ENCODE measurements at places on chromosomes 13 and 19.

- no peak for DNase-seq
These were observed 41.9 kb downstream of the GPC6 start for GRCh38 chr13:93268327-93269028.

- no peak for DNase-seq
These were observed 665 bp downstream of the ZNF497 start for GRCh38 chr19:58361900-58362271.

GRCh38 chr13:77299587-77299986 lies 27.3 kb downstream of the MYCBP2 start:
- no peak for DNase-seq

- no peak for DNase-seq
These were observed 1297.4 kb upstream of the MIR17HG start for GRCh38 chr13:90049989-90050671.

- no peak for DNase-seq
These were observed 485.4 kb downstream of the KLF5 start for GRCh38 chr13:73544175-73544574.

- DNase-seq: no peak
These were observed 8.8 kb downstream of the PAF1 start for GRCh38 chr19:39381910-39382611.

DNA sequence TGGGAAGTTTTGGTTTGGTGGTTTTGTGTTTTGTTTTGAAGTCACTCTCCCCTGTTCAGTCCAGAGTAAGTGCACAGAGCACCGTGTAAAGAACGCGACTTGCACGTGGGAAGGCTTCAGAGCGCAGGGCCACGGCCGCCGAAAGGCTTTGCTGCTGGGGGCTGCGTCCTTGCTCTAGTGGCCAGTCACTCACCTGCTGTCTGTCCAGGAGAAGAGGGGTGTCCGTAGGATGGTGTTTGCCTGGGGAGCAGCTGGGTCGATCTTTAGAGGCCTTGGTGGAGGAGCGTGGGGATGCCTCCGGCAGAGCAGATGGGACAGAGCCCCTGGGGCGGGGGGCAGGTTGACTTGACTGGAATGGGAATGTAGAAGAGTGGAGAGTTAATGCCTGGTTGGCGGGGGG lies 116.6 kb upstream of the MCF2L start:
- no peak for DNase-seq

- DNase-seq: no peak
These were observed 3.1 kb downstream of the SLC17A7 start for GRCh38 chr19:49438261-49438660.

DNA sequence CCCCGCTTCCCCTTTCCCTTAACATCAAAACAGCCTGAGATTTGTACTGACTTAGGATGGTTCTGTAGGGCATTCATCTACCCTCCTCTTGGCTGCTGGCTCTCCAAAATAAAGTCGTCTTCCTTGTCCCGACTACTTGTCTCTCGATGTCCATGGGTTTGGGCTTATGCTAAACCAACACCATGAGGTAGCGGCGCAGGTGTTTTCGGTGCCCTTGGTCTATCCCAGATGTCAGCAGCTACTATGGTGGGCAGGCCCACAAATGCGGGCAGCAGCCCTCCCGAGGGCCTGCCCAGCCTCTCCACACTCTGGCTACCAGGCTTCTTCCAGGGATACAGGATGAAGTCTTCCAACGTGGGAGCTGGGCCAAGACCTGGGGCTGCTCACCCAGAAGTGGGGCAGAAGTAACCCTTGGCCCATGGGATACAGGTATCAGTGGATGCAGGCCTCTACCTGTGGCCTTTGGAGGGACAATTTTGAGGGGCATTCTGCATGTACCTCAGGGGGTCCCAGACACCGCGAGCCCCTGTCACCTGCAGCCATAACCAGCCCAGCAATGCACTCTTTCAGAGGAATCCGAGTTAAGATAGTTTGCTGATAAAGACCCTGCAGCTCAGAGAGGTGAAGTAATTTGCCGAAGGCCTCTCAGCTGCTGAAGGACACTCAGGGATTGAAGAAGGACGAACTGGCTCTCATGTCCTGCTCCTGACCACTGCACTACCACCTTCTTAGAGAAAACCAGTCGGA lies 47.8 kb upstream of the VSTM2B start:
- DNase-seq: no peak

- DNase-seq: no peak
These were observed 75.3 kb upstream of the SCEL start for GRCh38 chr13:77460195-77460594.

DNA sequence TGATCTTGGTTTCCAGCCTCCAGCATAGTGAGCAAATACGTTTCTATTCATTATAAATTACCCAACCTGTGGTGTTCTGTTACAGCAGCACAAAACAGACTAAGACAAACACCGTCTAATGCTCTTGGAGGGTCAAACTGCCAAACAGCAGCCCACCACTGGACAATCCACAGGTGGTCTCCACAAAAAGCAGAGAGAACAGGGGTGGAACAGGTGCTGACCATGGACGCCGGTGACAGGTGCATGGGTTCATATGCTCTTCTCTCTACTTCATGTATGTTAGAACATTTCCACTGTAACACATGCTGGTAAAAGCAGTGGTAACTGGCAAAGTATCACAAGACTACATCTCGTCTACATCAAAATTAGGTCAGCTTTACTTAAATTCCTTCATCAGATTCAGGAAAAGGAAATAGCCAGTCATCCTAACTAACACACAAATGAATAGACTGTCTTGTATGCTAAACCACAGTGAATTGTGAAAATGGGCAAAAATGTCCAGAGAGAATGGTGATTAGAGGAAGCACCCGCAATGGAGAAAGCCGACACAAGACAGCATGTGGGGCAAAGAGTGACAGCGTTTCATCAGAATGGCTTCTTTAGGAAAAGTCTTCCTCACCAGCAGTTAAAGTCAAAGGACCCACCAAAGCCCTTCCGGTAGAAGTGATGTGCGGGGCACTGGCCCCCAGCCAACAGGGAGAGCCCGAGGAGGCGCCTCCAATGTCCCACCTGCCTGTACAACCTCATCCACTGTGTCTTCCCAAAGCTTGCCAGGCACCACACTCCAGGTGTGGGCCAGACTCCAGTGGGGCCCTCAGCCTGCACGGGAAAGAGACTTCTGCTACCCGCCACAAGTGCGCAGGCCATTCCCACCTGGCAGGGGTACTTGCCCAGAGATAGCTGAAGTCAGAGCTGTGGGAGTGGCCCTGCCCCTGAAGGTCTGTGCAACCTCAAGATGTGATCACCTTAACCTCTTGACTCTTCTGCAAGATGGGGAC lies 6.5 kb downstream of the CARS2 start:
- DNase-seq: no peak

- no peak for DNase-seq
These were observed 886 bp downstream of the CRLF1 start for GRCh38 chr19:18605546-18606280.

DNA sequence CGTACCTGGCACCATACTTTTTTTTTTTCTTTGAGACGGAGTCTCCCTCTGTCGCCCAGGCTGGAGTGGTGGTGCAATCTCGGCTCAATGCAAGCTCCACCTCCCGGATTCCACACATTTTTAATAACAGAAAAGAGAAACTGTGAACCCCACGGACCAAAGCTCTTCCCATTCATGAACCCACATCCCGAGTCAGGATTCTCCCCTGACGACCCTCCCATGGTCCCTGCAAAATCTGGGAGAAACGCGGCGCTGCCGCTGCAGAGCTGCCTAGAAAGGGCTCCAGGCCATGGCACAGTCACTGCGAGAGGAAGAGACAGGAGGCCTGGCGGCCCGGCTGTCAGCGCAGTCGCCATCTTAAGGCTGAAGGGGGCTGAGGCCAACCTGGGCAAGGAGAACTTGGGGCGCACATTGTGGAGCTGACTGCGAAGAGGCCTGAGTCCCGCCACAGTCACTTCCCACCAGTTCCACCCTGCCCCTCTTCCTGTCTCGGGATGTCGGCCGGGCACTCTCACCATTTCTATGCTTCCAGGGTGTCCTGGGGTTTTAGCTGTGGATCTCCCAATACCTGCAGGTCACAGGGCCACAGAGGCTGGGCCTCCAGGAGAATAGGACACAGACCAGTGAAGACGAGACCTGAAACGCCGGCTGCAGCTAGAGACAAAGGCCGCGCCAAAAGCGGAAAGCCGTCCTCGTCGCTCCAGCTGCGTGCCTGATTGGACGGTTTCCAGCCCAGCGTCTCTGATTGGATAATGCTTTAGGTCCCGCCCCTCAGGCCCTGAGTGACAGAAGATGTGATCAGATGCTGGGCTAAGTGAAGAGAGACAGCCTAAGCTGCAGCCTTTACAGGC lies 71.0 kb downstream of the ZNF486 start:
- peak; percentile 66 for DNase-seq

Data from activated CD8-positive, alpha-beta memory T cell treated with anti-CD3 and anti-CD28 coated beads for 4 hours (primary cell).